ENCODE measurements at places on chromosomes 6 and 20. TPM values are rescaled to one million over a fixed set of nuclear protein-coding genes. Genes with fewer than 3 reads are reported as not detected.

The MICB gene
- total RNA-seq = 8.0 TPM

The PNPLA1 gene
- total RNA-seq = not detected

DNA sequence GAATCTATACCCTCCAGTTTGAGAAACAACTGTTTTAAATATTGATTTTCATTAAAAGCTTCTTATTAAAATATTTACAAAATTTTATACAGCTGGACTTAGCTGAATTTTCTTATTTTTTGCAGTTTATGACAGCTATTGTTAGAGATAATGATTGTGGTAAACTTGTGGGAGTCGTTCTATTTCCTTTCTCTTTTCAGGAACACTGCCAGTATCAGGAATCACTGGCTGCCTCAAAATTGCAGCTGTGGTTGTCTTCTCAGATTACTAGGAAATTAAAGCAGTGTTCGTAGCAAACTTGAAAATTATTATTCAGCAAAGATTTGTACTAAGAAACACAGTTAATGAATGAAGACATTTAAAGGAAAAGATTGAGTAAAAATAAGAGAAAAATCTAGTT is 311.0 kb downstream of the CENPW start:
- H3K27ac ChIP-seq = no peak overlapping the region
- DNase-seq = no peak
- no peak overlapping the region for H3K4me3 ChIP-seq
- H3K4me1 ChIP-seq = no peaks in the 10 kb centered on the region
- H3K27me3 ChIP-seq = no peaks in the 10 kb centered on the region
- H3K36me3 ChIP-seq = no peaks in the 10 kb centered on the region

DNA sequence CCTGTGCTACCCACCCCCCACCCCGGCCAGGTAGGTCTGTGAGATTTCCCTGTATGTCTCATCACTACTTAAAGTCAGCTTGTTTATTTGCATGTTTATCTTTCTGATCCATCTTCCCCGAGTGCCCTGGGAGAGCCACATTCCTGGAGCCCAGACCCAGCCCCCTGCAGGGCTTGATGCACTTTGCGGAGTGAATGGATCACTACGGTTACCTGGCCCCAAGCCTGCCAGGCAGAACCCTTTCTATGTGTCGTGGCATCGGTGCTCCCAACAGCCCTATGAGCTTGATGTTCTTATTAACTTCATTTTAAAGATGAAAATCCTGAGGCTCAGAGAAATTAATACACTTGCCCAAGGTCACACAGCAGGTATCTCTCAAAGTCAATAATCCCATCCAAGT is 13.6 kb upstream of the SLCO4A1 start:
- H3K27me3 ChIP-seq = no peaks in the 10 kb centered on the region
- H3K4me3 ChIP-seq = no peak overlapping the region
- peaks cover 22% of the 10 kb centered on the region for H3K4me1 ChIP-seq
- DNase-seq = no peak
- no peaks in the 10 kb centered on the region for H3K36me3 ChIP-seq

The GRM1 gene
- 0.63 TPM for total RNA-seq

The SLPI gene
- total RNA-seq = 103 TPM

GRCh38 chr6:100538086-100538485 is 73.4 kb upstream of the SIM1 start:
- H3K4me3 ChIP-seq = no peak overlapping the region
- H3K27me3 ChIP-seq = no peaks in the 10 kb centered on the region
- no peaks in the 10 kb centered on the region for H3K36me3 ChIP-seq
- DNase-seq = no peak

Data from tibial nerve (tissue), 4 donors.